Muscle of leg (tissue), 16 donors: ENCODE measurements at places on chromosomes 12 and 14.

- DNase-seq, result no peak
- no peak overlapping the region for H3K27ac ChIP-seq
- no peak overlapping the region for H3K4me3 ChIP-seq
- H3K4me1 ChIP-seq, result no peaks in the 10 kb centered on the region
- H3K36me3 ChIP-seq, result peaks cover 21% of the 10 kb centered on the region
- H3K27me3 ChIP-seq, result no peaks in the 10 kb centered on the region
Measured at GRCh38 chr14:91227183-91227628, 17.3 kb downstream of the GPR68 start.

DNA sequence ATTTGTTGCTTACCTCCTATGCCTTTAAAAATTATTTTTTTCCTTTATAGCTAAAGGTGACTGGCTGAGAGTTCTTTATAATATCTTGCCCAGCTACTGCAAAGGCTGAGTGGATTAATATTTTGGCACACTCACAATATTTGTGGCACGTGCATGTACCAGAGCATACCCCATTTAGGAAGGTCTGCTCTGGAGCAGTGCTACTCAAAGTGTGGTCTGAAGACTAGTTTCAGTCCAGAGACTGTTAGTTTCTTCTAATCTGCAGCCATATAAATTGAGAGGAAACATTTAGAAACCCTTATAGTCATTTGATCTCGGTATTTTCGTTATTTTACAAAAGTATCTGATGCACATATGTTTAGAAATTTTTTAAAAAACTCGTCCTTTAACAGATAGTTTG is 51.0 kb downstream of the IFT81 start:
- H3K27me3 ChIP-seq, result no peaks in the 10 kb centered on the region
- no peak overlapping the region for H3K27ac ChIP-seq
- peaks cover 7% of the 10 kb centered on the region for H3K4me1 ChIP-seq
- DNase-seq, result no peak
- no peak overlapping the region for H3K4me3 ChIP-seq
- H3K36me3 ChIP-seq, result no peaks in the 10 kb centered on the region

GRCh38 chr12:17159506-17160300 is 553.7 kb upstream of the LMO3 start:
- H3K36me3 ChIP-seq, result no peaks in the 10 kb centered on the region
- no peak overlapping the region for H3K27ac ChIP-seq
- H3K4me3 ChIP-seq, result no peak overlapping the region
- H3K27me3 ChIP-seq, result no peaks in the 10 kb centered on the region
- DNase-seq, result no peak

- H3K4me3 ChIP-seq, result no peak overlapping the region
- no peaks in the 10 kb centered on the region for H3K27me3 ChIP-seq
- DNase-seq, result no peak
- no peak overlapping the region for H3K27ac ChIP-seq
Measured at GRCh38 chr14:67571991-67572323, 28.1 kb downstream of the PIGH start.

- no peak overlapping the region for H3K4me3 ChIP-seq
- no peaks in the 10 kb centered on the region for H3K4me1 ChIP-seq
- DNase-seq, result no peak
- no peak overlapping the region for H3K27ac ChIP-seq
- H3K36me3 ChIP-seq, result peaks cover 2% of the 10 kb centered on the region
Measured at GRCh38 chr12:82461393-82461792, 103.1 kb downstream of the METTL25 start.

DNA sequence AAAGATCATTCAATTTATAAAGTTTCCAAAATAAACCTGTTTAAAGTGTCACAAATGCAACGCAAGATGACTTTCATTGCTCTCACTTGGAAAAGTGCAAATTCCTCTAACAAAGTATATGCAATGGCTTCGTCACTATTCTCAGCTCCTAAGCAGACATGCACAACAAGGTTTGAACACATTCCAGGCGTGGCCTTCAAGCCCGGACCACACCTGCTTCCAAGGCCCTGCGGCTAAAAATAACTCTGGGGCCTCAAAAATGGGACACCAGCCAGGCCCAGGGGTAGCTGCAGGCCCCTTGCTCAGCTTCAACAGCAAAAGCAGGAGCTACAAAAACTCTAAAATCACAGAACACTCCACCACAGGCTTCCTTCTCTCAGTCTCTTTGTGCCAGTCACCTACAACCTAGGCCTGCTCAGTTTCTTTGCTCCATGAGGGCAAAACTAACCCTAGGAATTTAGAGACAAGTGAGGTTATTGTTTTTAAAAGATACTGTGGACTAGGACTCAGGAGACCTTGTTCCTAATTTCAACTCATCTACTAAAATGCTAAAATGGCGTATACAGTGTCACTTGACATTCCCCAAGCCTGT is 29.3 kb downstream of the DUSP16 start:
- DNase-seq, result peak; percentile 91
- no peaks in the 10 kb centered on the region for H3K36me3 ChIP-seq
- no peak overlapping the region for H3K4me3 ChIP-seq
- peaks cover 16% of the 10 kb centered on the region for H3K4me1 ChIP-seq
- H3K27ac ChIP-seq, result peak overlapping the region; percentile 92

DNA sequence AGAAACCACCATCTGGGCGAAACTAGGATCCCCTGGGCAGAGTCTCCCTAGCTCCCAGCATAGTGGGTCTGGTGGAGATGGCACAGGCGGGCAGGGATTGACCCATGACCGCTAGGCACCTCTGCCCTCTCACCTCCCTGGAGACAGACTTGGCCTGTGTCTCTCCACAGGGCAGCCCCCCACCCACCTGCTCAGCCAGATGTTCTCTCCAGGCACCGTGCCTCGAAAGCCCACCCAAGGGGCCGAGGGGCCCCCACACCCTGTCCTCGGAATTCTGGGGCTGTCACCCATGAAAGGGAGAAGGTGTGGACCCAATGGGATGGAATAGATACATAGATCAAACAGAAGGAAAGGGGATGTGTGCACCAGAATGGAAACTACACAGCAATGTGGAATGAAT is 229.1 kb upstream of the RTL1 start:
- peaks cover 17% of the 10 kb centered on the region for H3K4me1 ChIP-seq
- H3K36me3 ChIP-seq, result no peaks in the 10 kb centered on the region
- peaks cover 9% of the 10 kb centered on the region for H3K27me3 ChIP-seq
- H3K27ac ChIP-seq, result no peak overlapping the region

- H3K4me3 ChIP-seq, result no peak overlapping the region
- no peaks in the 10 kb centered on the region for H3K27me3 ChIP-seq
- no peaks in the 10 kb centered on the region for H3K36me3 ChIP-seq
- no peaks in the 10 kb centered on the region for H3K4me1 ChIP-seq
Measured at GRCh38 chr12:97805146-97805545, 342.5 kb downstream of the RMST start.

DNA sequence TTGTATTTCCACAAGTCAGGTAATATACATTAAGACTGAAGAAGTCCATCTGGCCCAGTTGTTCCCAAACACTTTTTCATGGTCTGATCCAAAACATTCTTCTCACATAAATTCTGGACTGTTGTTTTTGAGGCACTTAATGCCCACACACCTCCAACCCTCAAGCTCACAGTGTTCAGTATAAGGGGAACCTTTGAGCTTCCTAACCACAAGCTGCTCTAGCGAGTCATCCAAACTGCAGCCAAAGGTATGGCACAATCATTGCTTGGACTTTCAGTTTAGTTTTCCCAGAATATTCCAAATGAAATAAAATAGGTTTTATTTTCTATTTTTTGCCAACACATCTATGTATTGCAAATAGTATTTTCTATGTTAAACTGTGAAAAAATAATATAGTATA is 103.0 kb downstream of the PUS7L start:
- H3K4me3 ChIP-seq, result no peak overlapping the region
- H3K36me3 ChIP-seq, result no peaks in the 10 kb centered on the region
- H3K27ac ChIP-seq, result no peak overlapping the region

GRCh38 chr12:114876968-114877680 is 193.1 kb upstream of the TBX3 start:
- no peaks in the 10 kb centered on the region for H3K27me3 ChIP-seq
- no peaks in the 10 kb centered on the region for H3K36me3 ChIP-seq
- no peak overlapping the region for H3K4me3 ChIP-seq
- no peak overlapping the region for H3K27ac ChIP-seq
- no peaks in the 10 kb centered on the region for H3K4me1 ChIP-seq
- DNase-seq, result no peak
